H7 (cell line): ENCODE measurements at places on chromosomes 16 and 17. TPM values are rescaled to one million over a fixed set of nuclear protein-coding genes. Genes with fewer than 3 reads are reported as not detected.

GRCh38 chr16:66502020-66502913, 47.7 kb downstream of the TK2 start:
- DNase-seq: peak; percentile 32

DNA sequence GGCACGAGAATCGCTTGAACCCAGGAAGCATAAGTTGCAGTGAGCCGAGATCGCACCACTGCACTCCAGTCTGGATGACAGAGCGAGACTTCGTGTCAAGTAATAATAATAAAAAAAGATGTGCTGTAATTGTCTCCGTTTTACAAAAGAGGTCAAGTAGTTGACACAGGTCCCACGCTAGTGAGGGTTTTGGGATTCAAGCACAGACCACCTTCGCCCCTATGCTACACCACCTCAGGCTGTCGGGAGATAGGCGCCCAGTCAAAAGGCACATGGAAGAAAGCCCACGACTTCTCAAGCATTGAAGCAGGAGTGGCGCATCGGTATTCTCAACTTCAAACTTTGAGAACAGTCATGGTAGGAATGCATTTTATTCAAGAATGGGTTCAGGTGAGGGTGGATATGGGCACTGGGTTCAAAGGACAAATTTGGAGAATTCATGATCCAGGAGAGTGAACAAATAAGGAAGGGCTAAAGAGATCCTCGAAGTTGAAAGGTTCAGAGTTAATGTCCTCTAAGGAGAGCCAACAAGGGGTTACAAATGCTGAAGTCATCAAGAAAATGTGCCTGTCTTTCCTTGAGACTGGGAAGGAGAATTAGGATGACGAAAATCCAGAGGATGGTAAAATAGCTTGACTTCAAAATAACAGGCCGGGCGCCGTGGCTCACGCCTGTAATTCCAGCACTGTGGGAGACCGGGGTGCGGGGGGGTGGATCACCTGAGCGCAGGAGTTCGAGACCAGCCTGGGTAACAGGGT, 1.4 kb upstream of the AMZ2 start:
- no peak for DNase-seq

DNA sequence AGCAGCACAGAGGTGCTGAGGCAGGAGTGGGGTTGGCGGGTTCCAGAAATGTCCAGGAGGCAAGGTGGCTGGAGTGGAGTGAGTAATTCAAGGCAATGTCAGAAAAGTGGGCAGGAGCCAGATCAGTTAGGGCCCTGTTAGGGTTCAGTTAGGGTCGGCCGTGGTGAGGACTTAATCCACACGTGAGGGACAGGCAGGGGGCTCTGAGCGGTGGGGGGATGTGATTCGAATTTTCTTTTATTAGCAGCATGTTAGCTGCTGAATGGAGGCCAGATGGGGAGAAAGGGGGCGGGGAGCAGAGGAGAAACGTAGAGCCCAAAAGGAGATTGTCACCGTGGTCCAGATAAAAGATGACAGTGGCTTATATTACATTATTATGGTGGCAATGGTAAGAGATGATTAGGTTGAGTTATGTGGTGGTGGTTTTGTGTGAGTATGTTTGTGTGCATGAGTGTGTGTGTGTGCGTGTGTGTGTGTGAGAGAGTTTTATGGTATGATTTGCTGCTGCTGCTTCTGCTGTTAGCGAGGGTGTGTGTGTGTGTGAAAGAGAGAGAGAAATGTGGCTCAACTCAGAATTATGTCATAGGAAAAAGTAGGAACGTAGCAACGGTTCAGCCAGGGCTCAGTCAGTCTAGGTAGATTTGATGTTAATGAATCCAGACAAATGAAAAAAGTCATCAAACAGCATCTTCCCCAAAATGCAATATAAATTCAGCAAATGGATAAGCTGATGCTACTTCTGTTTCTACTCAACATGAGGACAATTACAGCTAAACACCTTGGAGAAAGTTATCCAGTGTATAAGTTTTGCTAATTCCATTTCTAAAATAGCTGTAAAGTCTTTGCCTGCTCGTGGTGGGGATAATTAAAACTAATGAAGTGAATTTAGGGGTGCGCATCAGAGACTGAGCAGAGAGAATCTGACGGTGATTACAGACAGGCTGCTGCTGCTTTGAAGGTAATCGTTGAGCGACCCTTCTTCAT, 390.6 kb downstream of the HAPSTR1 start:
- DNase-seq: peak; percentile 6

DNA sequence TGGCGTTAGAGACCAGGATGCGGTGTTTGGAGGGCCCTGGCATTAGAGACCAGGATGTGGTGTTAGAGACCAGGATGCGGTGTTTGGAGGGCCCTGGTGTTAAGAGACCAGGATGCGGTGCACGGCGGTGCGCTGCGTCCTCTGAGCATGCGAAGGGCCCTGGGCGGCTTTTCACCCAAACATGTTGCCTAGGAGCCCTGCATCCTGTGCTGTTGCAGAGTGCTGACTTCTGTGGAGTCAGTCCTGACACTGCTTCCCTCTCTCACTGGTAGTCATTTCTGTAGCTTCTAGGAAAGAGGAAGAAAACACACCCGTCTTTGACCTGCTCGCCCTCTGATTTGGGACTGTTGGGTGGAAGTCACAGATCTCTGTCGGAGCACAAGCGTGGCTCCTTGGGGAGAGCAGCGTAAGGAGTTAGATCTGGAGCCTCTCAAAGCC, 141.2 kb downstream of the LAT start:
- peak; percentile 44 for DNase-seq

DNA sequence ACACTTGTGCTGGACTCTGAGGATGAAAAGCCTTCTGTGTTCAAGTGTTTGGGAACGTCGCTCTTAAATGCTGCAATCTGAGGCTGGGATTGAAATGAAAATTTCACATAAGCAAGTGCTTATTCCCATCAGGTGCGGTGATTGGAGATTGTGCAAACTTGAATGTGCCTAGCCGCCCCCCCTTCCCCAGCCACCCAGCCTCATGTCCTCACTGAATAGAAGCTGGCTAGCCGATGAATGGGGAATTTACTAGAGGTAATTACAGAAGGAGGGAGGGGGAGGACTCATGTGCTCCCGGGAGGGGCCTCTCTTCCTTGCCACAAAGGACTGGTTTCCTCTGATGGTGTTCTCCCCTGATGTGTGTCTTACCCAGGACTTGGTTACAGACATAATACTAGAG, 544.8 kb upstream of the EEF2KMT start:
- no peak for DNase-seq

GRCh38 chr17:33266116-33266515, 27.0 kb downstream of the ASIC2 start:
- no peak for DNase-seq

DNA sequence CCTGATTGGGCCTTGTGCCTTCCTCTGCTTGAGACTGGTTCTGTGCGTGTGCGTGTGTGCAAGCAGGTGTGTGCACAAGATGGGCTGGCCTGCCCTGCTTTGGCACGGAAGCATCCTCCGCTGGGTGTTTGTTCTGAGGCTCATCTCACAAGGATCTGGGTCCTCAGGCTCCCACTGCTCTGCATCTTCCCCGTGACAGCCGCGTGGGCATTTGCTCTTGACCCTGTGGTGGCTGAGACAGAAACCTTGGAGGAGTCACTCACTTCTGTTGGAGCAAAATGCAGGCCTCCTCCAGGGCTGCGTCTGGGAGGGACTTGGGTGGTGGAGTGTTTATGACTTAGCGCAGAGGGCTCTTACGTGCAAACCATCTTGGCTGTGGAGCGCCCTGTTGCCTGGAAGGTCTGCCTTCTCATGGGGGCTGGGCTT, 119.2 kb downstream of the RPTOR start:
- no peak for DNase-seq

Gene MT1F
- 11.8 and 13.4 TPM in 2 replicates for total RNA-seq

Gene SLC6A4
- not detected in 2 replicates for total RNA-seq

Gene EVPLL
- total RNA-seq: not detected in 2 replicates
